ENCODE measurements at places on chromosomes 11 and 22.

- DNase-seq = peak; percentile 47
Measured at GRCh38 chr11:85627332-85627997, at the start of gene DLG2. Gene DLG2, minus strand, starts transcription at chr11:85627344.

DNA sequence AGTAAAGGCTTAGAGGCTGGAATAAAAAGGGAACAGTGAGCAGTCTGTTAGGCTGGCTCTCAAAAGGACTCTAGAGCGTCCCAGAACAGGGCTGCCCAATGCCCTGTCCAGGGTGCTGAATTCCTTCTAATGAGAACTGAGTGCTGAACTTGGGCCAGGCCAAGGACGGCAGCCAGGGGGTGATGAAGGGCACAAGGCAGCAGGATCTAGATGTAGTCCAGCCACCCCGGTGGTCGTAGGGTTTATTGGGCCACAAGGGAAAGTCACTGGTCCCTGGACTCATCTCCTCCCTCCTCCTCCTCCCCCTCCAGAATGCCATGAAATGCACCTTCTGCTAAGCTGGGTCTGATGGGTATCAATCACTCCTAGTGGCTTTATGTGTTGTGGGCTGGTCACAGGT is 19.2 kb downstream of the NPTXR start:
- DNase-seq = no peak

DNA sequence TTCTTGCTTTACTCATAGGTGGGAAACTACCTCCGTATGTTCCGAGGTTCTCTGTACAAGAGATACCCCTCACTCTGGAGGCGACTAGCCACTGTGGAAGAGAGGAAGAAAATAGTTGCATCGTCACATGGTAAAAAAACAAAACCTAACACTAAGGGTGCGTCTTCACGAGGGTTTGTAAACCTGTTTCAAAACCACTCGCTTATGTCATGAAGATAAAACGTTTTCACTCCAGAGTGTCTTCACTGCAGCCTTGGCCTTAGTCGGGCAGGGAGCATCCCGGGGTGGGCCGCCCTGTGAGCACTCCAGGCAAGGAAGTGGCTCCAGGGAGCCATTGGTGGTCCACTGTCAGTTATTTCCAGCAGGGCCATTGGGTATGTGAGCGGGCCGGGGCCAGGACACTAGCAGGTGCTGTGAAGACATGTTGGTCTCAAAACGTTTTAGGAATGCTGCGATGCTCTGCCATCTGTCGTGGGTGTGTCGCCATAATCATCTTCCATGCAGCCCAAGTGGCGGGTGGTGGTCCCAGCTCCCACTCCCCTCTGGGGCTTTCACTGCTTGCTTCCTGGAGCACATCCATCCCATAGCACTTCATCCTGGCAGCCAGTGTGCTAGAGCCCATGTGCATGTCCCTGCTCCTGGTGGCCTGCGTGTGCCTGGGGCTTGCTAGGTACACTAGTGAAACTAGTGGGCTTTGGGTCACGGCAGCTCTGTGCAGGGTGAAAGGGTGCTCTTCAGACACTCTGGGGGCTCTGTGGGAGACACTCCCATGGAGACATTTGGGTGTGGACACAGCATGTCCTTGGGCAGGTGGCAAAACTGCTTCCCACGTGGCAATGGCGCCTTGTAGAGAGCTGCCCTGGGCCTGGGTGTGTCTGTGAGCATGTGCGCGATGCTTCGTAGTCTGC is 5.2 kb downstream of the SMARCB1 start:
- no peak for DNase-seq

DNA sequence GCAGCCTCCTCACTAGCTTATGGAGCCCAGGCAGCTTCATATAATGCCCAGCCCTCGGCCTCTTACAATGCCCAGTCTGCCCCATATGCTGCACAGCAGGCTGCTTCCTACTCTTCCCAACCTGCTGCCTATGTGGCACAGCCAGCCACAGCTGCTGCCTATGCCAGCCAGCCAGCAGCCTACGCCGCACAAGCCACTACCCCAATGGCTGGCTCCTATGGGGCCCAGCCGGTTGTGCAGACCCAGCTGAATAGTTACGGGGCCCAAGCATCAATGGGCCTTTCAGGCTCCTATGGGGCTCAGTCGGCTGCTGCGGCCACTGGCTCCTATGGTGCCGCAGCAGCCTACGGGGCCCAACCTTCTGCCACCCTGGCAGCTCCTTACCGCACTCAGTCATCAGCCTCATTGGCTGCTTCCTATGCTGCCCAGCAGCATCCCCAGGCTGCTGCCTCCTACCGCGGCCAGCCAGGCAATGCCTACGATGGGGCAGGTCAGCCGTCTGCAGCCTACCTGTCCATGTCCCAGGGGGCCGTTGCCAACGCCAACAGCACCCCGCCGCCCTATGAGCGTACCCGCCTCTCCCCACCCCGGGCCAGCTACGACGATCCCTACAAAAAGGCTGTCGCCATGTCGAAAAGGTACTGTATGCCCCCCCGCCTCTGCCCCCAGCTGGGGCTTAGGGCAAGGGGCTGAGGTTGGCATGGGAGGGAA is 8.8 kb downstream of the RBM14 start:
- no peak for DNase-seq

GRCh38 chr11:47488111-47488510 is 39.2 kb upstream of the RAPSN start:
- no peak for DNase-seq

DNA sequence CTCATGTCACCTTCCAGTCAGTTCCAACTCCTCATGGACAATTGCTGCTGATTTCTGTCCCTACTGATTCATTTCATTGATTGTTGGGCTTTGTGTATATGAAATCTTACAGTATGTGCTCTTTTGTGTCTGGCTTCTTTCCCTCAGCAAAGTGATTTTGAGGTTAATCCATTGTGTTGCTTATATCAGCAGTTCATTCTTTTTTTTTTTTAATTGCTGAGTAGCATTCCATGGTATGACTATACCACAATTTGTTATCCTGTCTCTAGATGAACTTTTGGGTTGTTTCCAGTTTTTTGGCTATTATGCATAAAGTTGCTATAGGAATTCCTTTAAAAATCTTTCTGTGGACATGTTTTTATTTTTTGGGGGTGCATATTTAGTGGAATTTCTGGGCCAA is 59.9 kb downstream of the NXPE1 start:
- no peak for DNase-seq

DNA sequence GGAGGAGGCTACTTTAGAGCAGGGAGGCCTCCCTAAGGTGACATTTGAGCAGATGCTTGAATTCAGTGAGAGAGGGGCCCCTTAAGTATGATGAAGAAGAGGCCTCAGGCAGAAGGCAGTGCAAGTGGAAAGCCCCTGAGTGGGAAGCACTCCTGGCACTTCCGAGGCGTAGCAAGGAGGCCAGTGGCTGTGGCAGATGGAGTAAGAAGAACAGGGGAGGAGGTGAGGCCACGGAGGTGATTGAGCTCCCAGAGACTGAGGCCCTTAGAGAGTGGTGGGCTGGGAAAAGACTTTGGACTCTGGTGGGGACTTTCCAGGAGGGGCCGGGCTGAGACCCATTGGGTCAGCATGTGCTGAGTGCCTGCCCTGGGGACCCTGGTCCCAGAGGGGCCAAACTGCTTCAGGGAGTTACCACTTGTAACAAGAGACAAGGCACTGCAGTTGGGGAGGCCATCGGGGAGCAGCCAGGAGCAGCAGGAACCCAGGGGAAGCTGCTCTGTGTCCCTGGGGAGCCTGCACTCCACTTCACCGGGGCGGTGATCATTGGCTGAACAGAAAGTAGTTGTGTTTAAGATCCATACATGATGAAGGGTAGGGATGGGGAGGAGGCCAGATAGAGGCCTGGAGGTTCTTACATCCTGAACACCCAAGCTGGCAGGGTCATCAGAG is 2.5 kb upstream of the CENPM start:
- no peak for DNase-seq

- DNase-seq = no peak
Measured at GRCh38 chr22:41387341-41387740, 5.6 kb downstream of the TEF start.

DNA sequence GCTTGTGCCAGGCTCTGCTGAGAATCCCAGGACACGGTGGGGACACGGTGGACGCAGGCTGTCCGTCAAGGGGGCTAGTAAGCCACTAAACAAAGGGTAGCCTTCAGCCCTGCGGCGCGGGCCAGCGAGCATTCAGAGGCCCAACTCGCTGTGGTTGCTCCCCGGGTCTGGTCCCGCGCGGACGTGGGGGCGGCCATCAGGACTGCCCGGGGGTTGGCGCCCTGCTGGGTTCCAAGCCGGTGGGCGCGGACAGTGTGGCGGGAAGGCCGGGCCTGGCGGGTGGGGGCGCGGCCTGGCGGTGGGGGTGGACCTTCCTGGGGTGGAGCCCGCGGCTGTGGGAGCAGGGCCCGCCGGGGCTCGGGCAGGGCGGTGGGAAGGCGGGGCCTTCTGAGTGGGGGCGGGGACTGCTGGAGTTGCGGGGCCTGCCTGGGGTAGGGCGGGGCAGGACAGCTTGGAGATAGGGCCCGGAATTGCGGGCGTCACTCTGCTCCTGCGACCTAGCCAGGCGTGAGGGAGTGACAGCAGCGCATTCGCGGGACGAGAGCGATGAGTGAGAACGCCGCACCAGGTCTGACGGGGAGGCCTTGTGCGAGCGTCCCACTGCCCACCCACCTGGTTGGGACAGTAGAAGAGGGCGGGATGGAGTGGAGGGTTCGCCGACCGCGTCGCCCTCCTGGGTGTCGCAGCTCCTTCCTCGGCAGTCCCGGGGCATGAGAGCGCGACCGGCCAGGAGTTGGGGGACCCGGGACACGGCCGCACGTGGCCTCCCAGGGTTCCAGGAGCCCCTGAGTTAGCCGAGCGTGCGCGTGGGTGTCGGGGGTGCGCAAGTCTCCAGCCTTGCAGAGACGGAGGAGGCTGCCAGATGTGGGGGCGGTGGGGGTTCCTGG is at the start of gene SERHL2:
Gene SERHL2, plus strand, starts transcription at position 482 of the 887 bp plus-strand sequence. Its CDS starts 65 bp downstream, at position 547.
- DNase-seq = no peak

DNA sequence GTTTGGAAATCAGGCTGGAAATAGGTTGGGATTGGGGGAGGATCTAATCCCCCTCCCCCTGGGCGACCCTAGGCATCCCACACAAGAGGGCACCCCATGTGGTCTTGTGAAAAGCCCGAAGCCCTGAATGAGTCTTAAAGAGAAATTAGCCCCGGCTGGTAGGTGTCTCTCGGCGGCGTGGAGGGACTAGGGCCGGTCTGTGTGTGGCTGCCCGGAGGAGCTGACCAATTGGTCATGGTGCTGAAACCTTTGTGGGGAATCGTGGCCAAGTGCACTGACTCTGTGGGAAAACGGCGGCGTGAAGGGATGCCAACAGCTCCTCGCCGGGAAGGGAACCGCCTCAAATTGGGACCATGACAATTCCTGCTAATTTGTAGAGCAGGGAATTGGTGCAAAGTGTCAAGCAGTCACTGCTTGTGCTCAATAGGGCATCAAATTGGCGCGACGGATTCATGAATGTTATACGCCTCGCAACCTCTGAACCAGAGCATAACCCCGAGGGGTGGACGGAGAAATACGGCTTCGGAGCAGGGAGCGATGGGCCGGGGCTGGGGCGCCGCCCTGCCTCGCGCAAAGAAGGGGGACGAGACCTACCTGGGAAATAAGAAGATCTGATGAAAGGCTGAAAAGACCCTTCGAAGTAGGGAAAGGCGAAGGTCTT is 1.5 kb downstream of the DBX1 start:
- no peak for DNase-seq

- DNase-seq = no peak
Measured at GRCh38 chr11:113496026-113496651, 20.9 kb upstream of the DRD2 start.

DNA sequence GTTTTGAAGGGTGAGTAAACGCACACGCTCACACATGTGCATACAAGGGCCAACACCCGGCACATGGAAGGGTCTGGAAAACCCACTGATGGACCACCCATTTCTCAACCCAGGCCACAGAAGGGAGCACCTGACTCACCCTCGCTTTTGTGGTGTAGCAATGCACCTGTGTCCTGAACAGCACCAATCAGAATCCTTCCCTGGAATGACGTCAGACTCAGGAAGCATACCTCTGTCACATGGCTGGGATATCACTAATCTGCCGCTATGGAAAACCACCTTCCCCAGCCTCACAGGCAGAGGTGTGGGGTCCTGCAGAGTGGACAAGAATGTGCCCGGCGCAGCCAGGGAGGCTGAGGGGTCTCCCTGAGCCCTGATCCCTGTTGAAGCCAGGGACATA is 9.0 kb upstream of the OSM start:
- DNase-seq = no peak

GRCh38 chr22:24878969-24879368 is 67.5 kb downstream of the LHFPL7 start:
- DNase-seq = no peak

DNA sequence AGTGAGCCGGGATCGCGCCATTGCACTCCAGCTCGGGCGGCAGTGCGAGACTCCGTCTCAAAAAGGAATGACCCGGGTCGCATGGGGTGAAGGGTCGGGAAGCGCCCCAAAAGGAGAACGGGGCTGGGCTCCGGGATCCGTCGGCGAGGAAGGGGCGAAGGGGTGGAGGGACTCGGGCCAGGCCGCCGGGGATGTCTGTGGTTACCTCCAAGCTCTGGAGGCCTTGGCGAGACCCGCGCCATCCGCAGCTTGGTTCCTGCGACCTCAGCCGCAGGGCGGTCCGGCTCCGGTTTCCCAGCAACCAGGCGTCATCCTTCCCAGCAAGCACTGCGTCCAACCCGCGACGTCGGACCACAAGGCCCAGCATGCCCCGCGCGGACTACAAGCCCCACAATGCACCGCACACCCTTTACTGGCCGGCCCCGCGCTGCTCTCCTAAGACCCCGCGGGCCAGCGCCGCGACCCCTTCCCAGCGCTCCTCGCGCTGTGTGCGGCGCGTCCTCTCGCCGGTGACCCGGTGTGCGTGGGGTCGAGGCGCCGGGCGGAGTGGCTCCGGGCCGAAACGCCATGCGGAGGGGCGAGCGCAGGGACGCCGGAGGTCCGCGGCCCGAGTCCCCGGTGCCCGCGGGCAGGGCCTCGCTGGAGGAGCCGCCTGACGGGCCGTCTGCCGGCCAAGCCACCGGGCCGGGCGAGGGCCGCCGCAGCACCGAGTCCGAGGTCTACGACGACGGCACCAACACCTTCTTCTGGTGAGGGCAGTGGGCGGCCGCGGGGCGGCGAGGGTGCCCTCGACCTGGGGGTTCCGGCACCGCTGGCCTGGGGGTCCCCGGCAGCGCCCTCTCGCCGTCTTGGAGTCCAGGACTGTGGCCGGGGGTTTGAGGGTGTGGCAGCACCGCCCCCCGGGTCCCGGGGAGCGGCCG is at the start of gene PTDSS2:
Gene PTDSS2, plus strand, starts transcription at position 391 of the 920 bp plus-strand sequence. Its CDS starts 177 bp downstream, at position 568.
- DNase-seq = no peak

- no peak for DNase-seq
Measured at GRCh38 chr11:86370922-86371594, 3.6 kb upstream of the CCDC81 start.

DNA sequence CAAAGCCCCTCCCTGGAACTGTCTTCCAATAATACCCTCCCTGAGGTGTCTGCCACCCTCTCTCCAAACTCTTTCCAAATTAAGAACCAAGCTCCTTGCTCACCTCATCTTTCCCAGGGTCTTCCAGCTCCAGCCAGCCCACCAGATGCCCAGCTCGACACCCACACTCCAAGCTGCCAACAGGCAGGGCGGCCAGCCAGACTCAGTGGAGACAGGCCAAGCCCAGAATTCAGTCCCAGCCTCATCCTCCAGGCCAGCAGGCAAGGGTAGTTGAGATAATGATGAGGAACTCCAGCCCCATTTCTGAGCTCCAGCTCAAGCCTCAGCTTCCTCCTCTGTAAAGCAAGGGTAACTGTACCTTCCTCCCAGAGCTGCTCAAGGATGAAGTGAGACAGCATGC is 132.9 kb downstream of the CHST1 start:
- peak; percentile 21 for DNase-seq

Data from cerebellar nuclear complex (tissue), 1 donor.